ENCODE measurements at places on chromosomes 1 and 21.
A peak's percentile ranks its signal among the peaks of the same experiment; 100 is the strongest.

DNA sequence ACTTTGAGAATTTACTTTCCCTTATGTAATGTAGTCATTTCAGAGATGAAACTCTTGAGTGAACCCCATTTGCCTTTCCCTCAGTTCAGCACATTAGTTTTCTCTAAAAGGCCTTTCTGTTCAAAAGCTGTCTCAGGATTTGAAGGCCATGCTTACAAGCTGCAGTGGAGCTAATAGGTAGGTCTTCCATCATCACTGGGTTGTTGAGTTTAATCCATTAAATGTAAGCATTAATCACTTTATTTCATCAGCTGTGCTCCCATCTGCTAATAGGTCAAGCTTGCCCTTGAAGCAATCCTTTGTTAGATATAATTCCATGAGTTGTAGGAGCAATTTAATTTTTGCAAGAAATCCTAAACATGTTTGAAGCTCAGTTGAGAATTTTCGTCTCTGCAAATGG lies 422.2 kb upstream of the ZP4 start:
- no peak for DNase-seq

DNA sequence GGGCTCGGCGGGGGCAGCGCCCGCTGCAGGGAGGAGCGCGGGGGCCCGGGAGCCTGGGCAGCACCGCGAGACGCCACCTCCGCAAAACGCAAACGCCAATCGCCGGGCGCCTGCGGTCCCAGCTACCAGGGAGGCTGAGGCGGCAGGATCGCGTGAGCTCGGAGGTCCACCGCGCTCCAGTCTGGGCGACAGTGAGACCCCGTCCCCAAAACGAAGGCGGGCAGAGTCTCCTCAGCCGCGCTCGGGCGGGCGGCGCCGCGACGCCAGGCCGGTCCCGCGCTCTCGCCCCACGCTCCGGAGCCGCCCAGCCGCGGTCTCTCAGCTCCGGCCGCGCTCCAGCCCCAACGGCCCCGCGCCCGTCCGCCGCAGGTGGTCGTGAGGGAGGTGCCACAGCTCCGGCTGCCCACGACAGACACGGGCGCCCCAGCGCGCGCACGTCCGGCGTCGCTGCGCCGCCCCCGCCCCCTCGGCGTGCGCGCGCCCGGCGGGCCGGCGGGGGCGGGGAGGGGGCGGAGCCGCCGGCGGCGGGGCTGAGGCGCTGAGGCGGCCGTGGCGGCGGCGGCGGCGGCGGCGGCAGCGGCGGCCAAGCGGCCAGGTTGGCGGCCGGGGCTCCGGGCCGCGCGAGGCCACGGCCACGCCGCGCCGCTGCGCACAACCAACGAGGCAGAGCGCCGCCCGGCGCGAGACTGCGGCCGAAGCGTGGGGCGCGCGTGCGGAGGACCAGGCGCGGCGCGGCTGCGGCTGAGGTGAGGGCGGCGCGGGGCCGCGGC lies at the start of gene ADARB1:
ADARB1 (plus strand) TSS at position 533 of the 770 bp plus-strand sequence. CDS start 97,077 bp downstream, outside the sequence.
- DNase-seq = peak; percentile 67

DNA sequence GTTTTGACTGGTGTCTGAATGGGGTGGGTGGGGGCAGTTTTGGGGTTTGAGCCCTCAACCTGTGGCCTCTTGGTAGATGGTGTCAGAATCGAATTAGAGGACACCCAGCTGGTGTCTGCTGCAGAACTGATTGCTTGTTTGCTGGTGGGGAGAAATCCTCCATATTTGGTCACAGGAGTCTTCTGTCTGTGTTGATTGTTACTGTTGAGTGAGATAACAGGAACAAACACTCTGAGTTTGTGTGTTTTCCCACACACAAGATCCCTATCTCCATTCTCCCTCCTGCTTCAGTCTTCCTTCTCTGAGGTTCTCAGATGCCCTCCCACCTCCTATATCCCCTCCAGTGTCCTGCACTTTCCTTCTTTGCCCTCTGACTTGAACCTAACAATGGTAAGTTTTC lies 19.1 kb upstream of the CGN start:
- no peak for DNase-seq

GRCh38 chr1:62407398-62408009 lies 29.3 kb upstream of the USP1 start:
- peak; percentile 48 for DNase-seq

DNA sequence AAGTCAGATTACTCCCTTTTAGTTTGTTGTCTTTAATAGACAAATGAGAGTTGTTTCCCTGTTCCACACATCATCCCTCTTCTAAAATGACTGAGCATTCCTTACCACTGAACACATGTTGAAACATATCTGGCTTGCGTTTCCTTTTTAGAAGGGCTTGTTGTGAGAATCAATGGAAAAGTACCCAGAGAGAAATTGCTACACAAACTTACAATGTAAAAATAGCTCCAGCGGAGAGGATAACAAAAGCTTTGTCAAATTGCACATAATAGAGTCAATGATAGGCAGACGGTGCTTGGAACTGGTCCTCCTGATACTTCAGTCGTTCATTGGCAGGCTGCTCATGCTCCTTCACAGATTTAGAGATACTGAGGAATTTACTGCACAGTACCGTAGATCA lies 123.9 kb downstream of the CYYR1 start:
- peak; percentile 79 for DNase-seq

- no peak for DNase-seq
Observed at GRCh38 chr1:236819856-236820255, 24.8 kb downstream of the MTR start.

- no peak for DNase-seq
Observed at GRCh38 chr1:50615036-50615750, 191.9 kb upstream of the DMRTA2 start.

- no peak for DNase-seq
Observed at GRCh38 chr1:149937759-149938158, 1.1 kb upstream of the MTMR11 start.

DNA sequence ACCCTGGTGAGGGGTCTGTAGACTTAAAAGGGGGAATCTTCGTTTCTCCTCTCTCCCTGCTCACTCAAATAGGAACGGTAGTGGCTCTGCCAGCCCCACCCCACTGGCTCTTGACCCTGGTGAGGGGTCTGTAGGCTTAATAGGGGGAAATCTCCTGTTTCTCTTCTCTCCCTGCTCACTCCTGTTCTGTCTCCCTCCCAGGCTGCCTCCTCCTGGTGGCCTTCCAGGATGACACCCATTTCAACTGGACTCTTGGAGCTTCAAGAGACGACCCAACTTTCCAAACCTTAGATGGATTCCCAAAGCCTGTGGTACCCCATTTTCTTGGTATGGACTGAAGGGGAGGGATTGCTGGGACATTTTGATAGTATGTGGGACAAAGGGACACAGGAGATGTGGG lies 1.4 kb upstream of the EPHB2 start:
- peak; percentile 16 for DNase-seq

GRCh38 chr1:13794231-13795187 lies 94.5 kb downstream of the PRDM2 start:
- DNase-seq = no peak

GRCh38 chr1:39332828-39333227 lies 128.3 kb downstream of the MACF1 start:
- no peak for DNase-seq

- no peak for DNase-seq
Observed at GRCh38 chr1:194071205-194071604, 884.8 kb upstream of the B3GALT2 start.

- DNase-seq = no peak
Observed at GRCh38 chr1:201702936-201703335, 126.0 kb upstream of the IPO9 start.

DNA sequence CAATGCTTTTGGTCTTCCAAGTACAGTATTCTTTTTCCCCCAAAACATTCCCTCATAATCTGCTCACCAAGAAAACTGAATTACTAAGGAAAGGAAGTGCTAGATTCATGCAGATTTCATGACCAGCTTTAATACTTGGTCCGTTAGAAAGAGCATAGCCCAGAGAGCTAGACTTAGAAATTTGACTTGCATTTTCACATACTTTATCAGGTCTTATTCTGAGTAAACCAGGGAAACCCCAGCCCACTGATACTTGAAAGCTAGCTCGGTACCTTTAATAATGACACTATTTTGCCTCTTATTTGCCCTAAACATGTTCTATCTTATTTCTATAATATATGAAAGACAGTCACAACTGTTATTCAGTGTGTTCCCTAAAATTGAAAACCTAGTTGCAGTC lies 204.5 kb downstream of the TTLL7 start:
- DNase-seq = no peak
